ENCODE measurements at places on chromosomes 6 and 20. TPM values are rescaled to one million over a fixed set of nuclear protein-coding genes. Genes with fewer than 3 reads are reported as not detected.

DNA sequence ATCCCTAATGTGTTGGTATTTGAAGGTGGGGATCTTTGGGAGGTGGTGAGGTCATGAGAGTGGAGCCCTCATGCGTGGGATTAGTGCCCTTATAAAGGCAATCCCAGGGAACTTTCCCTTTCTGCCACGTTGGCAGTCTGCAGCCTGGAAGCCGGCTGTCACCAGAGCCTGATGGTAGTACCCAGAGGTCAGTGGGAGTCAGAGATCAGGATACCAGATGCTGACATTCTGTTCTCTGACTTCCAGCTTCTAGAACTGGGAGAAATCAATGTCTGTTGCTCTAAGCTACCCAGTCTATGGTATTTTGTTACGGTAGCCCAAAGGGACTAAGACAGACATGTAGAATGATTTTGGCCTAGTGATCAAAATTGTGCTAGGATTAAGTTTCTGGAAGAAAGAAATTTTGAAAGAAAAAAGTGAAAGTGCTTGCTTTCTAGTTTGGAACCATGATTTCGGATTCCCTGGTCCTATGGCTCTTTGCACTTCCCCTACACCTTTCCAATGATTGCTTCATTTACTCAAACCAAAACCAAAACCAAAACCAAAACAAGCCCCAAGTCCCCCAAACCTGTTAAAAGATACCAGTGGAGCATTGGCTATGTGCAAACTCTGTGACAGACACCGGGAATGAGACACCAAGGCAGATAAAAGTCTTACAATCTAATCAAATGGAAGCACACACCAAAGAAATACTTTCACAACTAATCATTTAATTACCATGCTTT lies 173.7 kb upstream of the ZNF217 start:
- DNase-seq = peak; percentile 58

GRCh38 chr6:2862712-2863181 lies 21.1 kb upstream of the SERPINB1 start:
- no peak for DNase-seq

DNA sequence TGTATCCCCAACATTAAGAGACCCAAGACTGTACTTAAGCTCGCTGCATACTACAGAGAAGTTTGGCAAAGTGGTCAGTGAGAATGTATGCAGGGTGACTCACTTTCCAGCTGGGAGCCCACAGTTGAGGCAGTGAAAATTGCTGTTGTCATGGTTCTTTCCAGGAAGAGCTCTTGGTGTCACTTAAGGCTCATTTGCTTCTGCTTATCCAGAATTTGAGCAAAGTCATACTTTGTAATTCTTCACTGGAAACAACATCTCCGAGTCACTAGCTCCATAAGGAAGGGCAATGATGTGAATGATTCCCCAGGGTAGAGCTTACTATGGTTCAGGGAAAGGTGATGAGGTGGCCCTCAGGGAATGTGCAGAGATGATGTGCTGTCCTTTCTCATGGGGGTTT lies 65.4 kb upstream of the FBXL4 start:
- DNase-seq = no peak

COMMD7 gene
- total RNA-seq = 16.9 TPM

DNA sequence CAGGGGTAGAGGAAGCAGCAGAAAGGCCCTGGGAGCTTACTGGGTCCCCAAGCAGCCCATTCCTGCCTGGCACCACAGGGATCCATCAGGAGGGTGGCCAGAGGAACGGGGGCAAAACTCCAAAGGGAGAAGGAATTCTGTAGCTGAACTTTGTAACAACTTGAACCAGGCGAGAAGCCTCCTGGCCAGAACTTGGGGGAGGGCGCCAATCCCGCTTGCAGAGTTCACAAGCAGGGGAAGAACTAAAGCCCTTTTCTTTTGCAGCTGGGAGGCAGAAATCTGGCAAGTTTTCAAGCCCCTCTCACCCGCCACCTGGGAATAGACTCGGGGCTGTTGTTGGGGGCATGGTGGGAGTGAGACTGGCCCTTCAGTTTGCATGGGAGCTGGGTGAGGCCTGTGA lies 189.1 kb downstream of the PHF3 start:
- no peak for DNase-seq

- no peak for DNase-seq
Measured at GRCh38 chr20:6612606-6612923, 154.9 kb upstream of the BMP2 start.

BEND6 gene
- not detected for total RNA-seq

Data from left lobe of liver (tissue), 2 donors.